ENCODE measurements at places on chromosomes 1 and 21. TPM values are rescaled to one million over a fixed set of nuclear protein-coding genes. Genes with fewer than 3 reads are reported as not detected.

AKR7A3 gene
- 0.36 TPM for total RNA-seq

MAN1A2 gene
- 19.9 TPM for total RNA-seq

FNBP1L gene
- 25.5 TPM for total RNA-seq

KCNT2 gene
- total RNA-seq = 0.69 TPM

LCE6A gene
- not detected for total RNA-seq

CD84 gene
- 19.6 TPM for total RNA-seq

LRRC53 gene
- total RNA-seq = not detected

PROK1 gene
- not detected for total RNA-seq

EXTL1 gene
- 2.6 TPM for total RNA-seq

TAL1 gene
- total RNA-seq = 3.6 TPM

KRTAP19-1 gene
- not detected for total RNA-seq

AADACL4 gene
- total RNA-seq = not detected

LCE1C gene
- not detected for total RNA-seq

SNX7 gene
- total RNA-seq = 18.6 TPM

TRIM67 gene
- total RNA-seq = not detected

RPTN gene
- not detected for total RNA-seq

EPHB2 gene
- total RNA-seq = 2.9 TPM

AQP10 gene
- total RNA-seq = not detected

AMY2A gene
- not detected for total RNA-seq

SLC45A3 gene
- 3.5 TPM for total RNA-seq

PSMB4 gene
- total RNA-seq = 173 TPM

SPRR4 gene
- not detected for total RNA-seq

DEPDC1 gene
- not detected for total RNA-seq

RGS5 gene
- total RNA-seq = 155 TPM

C21orf58 gene
- total RNA-seq = 1.9 TPM

TMEM39B gene
- 9.7 TPM for total RNA-seq

SHISAL2A gene
- total RNA-seq = not detected

GJB5 gene
- total RNA-seq = not detected

CENPS gene
- total RNA-seq = 9.5 TPM

ZNF678 gene
- total RNA-seq = 2.2 TPM

TMOD4 gene
- total RNA-seq = 0.61 TPM

C1QB gene
- total RNA-seq = 16.6 TPM

CHODL gene
- 0.42 TPM for total RNA-seq

RGL1 gene
- total RNA-seq = 20.5 TPM

LORICRIN gene
- not detected for total RNA-seq

PKP1 gene
- total RNA-seq = 0.38 TPM

C1orf87 gene
- not detected for total RNA-seq

C1orf50 gene
- 8.0 TPM for total RNA-seq

SCAF4 gene
- total RNA-seq = 17.3 TPM

FAM177B gene
- total RNA-seq = not detected

LRRC71 gene
- total RNA-seq = not detected

CCDC185 gene
- not detected for total RNA-seq

LCE3E gene
- not detected for total RNA-seq

PMVK gene
- 39.1 TPM for total RNA-seq

S100A13 gene
- 98.1 TPM for total RNA-seq

CD2 gene
- total RNA-seq = not detected

SELP gene
- 4.6 TPM for total RNA-seq

TINAGL1 gene
- 204 TPM for total RNA-seq

RLF gene
- total RNA-seq = 9.1 TPM

CPTP gene
- 113 TPM for total RNA-seq

NKAIN1 gene
- not detected for total RNA-seq

All from heart left ventricle (tissue), 16 donors.